Forelimb muscle (tissue), 1 donor: ENCODE measurements at places on chromosomes 16 and 17.

DNA sequence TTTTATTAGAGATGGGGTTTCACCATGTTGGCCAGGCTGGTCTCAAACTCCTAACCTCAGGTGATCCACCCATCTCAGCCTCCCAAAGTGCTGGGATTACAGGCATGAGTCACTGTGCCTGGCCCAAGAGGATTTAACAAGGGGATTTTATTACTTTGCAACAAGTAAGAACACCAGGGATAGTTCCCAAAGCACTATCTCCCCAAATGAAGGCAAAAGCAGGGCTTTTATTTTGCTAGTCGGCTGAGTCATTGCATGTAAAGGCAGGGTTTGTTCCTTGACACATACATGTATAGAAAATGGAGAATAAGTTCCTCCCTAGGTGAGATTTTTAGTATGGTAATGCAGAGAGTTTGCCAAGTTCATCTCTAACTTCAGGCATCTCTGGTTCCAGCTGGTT, 24.0 kb downstream of the REXO5 start:
- DNase-seq, result no peak

GRCh38 chr16:4933433-4933832, 3.5 kb downstream of the PPL start:
- DNase-seq, result no peak

GRCh38 chr17:40645943-40646342, 1.7 kb downstream of the SMARCE1 start:
- no peak for DNase-seq

DNA sequence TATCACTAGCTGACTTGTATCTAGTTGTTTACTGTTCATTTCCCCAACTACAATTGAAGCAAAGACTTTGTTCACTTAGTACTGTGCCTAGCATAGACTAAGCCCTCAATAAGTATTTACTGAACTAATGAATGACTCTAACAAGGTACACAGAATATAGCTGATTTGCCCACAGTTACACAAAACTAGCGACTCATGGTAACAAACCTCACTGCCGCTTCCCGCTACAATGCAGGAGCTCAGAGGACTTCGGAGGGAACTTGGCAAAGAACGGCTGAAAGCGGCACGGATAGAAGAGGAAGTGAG, 524 bp downstream of the EFTUD2 start:
- DNase-seq, result no peak

DNA sequence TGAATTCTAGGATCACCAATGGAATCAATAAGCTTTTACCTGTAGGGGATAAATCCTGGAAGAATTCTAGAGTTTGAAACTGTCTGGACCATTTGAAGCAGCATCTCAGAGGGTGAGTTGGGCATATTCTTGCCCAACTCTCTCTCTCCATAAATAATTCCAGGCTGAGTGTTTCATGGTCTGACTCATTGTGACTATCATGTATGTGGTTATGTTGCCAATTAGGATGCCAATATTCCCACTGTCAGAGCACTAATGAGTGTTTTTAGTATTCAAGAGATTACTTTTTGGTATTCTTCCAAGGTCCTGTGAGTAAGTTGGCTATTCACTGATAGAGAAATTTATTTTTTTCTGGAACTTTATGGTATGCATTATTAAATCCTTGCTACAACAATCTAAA, 456.9 kb downstream of the TOX3 start:
- DNase-seq, result no peak

- DNase-seq, result no peak
Observed at GRCh38 chr17:58411408-58411894, 5.9 kb downstream of the RNF43 start.

- DNase-seq, result no peak
Observed at GRCh38 chr16:72198771-72199201, 26.8 kb upstream of the PMFBP1 start.

GRCh38 chr16:9113707-9114106, 22.3 kb downstream of the HAPSTR1 start:
- DNase-seq, result no peak

DNA sequence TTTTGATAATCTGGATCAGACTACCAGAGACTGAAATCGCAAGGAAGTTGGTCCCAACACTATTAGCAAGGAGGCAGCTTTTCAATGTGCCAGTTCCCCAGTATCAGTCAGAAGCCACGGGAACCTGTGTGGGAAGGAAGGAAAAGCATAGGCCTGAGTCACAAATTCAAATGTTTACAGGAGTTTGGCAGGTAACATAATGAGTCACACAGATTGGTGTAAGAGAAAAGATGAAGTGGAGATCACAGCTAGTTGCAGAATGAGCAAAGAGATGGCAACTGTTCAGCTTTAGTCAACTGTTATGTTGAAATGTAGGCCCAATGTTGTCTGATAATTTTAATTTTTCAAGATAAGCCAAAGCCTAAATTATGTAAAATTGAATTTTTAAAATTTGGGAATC, 28.1 kb upstream of the ITGA2B start:
- no peak for DNase-seq

DNA sequence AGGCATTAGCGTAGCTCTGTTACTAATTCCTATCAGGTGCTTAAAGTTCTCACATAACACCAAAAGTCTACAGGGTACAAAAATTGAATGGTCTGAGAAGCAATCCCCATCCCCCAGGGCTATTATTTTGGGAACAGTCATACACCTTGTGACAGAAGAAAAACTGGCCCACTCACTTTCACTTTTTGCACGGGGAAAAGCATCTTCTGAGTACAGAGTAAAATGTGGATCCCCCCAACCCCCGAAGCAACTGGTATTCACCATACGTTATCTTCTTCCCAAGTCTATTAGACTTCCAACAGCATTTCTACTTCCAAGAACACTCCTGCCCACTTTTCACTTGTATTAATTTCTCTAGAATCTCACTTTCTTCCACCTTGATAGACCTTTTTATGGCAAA, 11.8 kb downstream of the GGA3 start:
- DNase-seq, result no peak

- DNase-seq, result no peak
Observed at GRCh38 chr17:31803494-31804213, 55.4 kb downstream of the COPRS start.

DNA sequence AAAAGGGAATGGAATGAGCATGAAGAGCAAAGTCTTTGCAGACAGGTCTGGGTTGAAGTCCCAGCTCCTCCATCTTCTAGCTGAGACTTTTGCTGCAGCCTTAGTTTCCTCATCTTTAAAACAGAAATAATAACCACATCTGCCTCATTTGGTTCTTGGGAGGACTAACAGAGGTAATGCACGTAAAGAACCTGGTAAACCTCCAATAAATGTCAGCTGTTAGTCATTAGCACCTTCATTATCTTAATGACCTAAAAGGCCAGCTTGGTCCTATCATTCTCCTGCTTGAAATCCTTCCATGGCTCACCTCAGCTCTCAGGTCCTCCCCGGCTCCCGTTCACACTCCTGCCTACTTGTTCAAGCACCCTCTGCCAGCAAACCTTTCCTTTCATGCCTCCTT, 51.8 kb downstream of the SKAP1 start:
- DNase-seq, result no peak

DNA sequence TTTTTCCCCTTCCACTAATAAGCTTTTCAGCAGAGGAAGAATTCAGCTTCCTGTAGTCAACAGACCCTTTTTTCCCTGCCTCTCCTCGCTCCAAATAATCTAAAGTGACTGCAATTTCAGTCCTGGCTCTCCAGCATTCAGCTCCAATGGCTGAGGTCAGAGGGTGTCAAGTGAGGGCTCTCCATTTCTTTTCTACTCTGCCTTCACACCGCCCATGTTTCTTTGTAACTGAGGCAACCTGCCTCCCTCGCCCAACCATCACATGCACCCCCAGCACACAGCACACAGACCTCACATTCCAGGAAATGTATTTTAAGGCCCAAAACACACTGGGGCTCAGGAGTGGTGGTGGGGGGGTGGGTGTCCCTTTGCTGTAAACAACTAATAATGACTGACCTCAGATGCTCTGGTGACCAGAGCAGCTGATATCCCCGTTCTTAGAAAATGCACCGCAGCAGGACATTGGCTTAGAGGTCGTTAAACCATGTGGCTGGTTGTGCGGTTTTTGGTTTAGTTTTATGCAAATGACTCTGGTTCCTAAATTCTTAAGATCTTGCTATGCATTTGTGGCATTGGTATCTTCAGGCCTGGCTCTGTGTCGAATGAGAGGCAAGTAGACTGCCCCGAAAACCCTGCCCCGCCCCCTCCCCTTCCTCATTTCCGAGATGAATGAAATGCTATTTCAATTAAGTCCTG, 203.6 kb downstream of the ZFHX3 start:
- DNase-seq, result no peak

DNA sequence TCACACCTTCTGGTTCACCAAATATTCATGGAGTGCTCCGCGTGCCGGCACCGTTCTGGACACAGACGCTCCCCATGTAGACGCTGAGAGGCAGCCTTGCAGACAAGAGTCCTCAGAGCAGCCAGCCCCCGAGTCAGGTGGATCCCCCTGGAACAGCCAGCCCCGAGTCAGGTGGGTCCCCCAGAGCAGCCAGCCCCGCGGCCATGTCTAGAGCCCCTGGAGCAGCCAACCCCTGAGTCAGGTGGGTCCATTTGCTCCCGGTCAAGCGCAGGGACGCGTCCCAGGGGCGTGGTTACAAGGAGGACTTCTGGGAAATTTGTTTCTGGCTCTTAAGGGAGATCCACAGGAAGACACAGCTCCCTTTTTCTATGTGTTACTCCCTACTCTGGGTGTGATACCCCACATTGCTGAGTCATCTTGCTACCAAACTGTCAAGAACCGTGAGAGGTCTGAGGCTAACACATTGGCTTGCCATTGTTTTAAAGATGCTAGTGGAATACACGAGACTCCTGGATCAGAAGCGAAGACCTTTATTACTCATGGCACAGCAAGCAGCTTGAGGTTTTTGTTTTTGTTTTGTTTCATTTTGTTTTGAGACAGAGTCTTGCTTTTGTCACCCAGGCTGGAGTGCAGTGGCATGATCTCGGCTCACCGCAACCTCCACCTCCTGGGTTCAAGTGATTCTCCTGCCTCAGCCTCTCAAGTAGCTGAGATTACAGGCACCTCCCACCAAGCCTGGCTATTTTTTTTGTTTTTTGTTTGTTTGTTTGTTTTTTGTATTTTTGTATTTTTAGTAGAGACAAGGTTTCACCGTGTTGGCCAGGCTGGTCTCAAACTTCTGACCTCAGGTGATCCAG, 43.3 kb upstream of the CBFA2T3 start:
- DNase-seq, result no peak

DNA sequence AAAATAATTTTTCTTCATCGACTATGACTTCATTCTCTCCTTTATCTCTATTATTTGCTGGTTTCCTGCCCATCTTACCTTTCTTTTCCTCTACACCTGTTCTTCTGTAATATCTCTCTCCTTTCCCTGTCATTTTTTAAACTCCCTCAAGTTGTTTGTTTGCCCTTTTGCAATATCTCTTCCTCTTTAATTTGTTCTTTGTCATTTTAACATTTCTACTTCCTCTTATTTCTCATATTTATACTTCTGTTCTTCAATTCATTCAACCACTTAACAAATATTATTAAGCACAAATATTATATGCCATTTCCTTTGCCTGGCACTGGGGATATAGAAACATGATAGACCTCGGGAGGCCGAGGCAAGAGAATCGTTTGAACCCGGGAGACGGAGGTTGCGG, 22.6 kb downstream of the MAP3K3 start:
- DNase-seq, result no peak

GRCh38 chr17:44314524-44314868, 6.1 kb downstream of the RUNDC3A start:
- no peak for DNase-seq

GRCh38 chr17:17729620-17730249, 48.5 kb downstream of the RAI1 start:
- no peak for DNase-seq

DNA sequence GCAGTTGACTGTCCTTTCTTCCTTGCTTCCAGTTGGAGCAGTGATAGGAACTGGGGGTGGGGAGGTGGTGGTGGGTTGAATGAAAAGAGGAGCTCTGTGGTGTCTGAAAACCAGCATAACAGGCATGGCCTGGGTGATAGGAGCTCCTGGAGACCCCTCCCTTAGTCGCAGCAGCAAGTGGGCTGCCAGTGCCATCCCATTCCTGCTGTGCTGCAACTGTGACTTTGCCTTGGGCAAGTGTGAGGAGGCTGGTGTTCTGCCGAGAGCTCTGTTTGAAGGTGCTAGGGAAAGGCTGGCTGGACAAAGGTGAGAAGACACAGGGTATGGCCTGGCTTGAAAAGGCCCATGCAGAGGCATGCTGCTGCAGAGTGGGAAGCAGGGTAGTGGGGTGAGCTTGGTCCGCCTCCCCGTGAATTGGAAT, 2.7 kb upstream of the CDK5R1 start:
- DNase-seq, result no peak
